NCI-H524 (cell line): ENCODE measurements at places on chromosomes 1 and 21.

GRCh38 chr1:92910081-92910480, 51.2 kb downstream of the DIPK1A start:
- DNase-seq: no peak

GRCh38 chr1:63675420-63675931, 82.3 kb downstream of the PGM1 start:
- peak; percentile 77 for DNase-seq

DNA sequence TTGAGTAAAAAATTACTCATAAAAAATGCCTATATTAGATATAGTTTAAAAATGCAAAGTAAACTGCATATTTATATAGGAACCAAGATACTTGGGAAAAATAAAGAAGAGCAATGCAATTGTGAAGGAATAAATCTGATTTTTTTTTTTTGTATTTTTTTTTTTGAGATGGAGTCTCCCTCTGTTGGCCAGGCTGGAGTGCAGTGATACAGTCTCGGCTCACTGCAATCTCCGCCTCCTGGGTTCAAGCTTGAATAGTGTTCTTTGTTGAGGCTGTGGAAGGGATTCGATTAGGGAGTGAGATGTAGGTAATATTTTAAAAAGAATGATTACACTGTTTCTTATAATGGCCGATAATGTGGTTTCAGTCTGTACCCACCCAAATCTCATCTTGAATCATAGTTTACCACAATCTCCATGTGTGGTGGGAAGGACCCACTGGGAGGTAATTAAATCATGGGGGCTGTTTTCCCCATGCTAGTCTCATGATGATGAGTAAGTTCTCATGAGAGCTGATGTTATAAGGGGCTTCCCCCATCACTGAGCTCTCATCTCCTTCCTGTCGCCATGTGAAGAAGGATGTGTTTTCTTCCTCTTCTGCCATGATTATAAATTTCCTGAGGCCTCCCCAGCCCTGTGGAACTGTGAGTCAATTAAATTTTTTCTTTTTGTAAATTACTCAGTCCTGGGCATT, 1765.9 kb downstream of the PLA2G4A start:
- no peak for DNase-seq

DNA sequence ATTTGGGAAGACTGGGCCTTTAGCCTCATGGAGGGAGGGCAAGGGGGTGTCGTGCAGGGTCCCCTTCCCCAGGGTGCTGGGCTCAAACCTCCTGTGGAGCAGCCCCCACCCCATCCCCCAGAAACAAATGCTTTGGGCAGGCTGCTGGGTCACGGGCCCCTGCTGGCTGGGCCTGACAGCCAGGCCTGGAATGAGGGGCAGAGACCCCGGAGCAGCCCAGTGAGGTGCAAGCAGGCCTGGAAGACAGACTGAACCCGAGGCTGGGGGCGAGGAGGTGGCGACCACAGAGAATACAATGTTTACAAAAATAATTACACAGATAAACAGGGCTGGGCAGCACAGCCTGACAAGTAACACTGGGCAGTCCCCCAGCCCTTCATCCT, 5.3 kb downstream of the CCDC24 start:
- no peak for DNase-seq

GRCh38 chr1:180136968-180137356, 17.7 kb upstream of the QSOX1 start:
- DNase-seq: no peak

- no peak for DNase-seq
Observed at GRCh38 chr21:44477712-44478111, 22.4 kb downstream of the LRRC3 start.

- DNase-seq: peak; percentile 88
Observed at GRCh38 chr21:40841524-40842196, 5.3 kb downstream of the DSCAM start.

DNA sequence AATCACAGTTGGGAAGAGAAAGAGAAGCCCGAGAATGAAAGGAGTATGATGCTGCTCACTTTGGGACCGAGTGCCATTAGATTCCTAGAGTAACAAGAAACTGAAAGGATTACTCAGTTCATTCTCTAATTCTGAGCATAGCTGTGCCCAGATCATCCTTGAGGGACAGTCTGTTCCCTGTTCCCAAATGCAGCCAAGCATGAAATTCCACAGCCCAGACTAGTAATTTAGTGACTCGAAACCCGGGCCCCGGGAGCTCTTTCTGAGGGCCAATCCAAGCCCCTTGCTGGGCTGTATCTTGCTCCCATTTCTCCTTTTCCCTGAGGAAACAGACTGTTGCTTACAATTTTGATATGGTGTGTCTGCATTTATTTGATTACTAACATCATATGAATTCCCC, 30.0 kb upstream of the ETS2 start:
- DNase-seq: peak; percentile 4

GRCh38 chr1:217425422-217425821, 205.5 kb downstream of the GPATCH2 start:
- no peak for DNase-seq

DNA sequence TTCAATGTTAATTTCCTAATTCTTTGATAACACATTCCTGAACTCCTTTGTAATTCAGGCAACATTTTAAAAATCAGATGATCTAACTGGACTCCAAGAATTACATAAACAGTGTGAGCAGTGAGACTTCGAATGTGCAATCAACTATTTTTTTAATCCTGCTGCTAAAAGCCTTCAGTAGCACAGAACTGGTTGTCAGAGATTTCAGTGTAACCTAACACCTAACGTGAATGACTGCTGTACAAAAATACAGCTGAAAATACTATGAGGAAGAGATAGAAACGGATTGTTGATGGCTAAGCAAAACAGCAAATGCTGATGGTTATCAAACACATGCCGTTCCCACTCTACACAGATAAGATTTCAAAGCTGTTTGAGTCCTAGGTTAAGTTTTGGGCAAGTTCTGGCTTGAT, 46.1 kb downstream of the APP start:
- no peak for DNase-seq

- DNase-seq: no peak
Observed at GRCh38 chr1:172589553-172589952, 56.6 kb downstream of the SUCO start.

- DNase-seq: no peak
Observed at GRCh38 chr21:25850126-25850842, 115.5 kb downstream of the GABPA start.

- DNase-seq: no peak
Observed at GRCh38 chr1:43214501-43215444, 42.6 kb downstream of the CFAP57 start.

DNA sequence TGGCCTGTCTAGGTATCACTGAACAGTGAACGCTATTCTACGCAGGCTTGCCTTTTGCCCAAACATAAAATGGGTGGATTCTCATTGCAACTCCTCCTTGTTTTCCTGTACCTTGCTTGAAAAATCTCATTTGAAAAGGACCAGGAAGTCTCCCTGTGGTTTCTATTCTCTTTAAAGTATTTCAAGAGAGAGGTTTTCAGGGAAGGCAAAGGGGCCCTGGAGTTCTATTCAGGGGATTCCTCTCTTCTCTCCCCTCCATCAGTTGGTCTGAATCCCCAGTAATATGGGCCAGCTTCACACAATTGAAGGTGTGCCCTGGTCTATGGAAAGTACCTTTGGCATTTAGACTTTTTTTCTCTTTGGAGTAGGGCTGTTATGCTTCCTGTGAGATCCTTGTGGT, 311.3 kb downstream of the RGS7 start:
- DNase-seq: no peak

GRCh38 chr1:223331929-223332328, 32.0 kb downstream of the SUSD4 start:
- DNase-seq: no peak

GRCh38 chr1:52403566-52404115, 582 bp downstream of the ORC1 start:
- no peak for DNase-seq

DNA sequence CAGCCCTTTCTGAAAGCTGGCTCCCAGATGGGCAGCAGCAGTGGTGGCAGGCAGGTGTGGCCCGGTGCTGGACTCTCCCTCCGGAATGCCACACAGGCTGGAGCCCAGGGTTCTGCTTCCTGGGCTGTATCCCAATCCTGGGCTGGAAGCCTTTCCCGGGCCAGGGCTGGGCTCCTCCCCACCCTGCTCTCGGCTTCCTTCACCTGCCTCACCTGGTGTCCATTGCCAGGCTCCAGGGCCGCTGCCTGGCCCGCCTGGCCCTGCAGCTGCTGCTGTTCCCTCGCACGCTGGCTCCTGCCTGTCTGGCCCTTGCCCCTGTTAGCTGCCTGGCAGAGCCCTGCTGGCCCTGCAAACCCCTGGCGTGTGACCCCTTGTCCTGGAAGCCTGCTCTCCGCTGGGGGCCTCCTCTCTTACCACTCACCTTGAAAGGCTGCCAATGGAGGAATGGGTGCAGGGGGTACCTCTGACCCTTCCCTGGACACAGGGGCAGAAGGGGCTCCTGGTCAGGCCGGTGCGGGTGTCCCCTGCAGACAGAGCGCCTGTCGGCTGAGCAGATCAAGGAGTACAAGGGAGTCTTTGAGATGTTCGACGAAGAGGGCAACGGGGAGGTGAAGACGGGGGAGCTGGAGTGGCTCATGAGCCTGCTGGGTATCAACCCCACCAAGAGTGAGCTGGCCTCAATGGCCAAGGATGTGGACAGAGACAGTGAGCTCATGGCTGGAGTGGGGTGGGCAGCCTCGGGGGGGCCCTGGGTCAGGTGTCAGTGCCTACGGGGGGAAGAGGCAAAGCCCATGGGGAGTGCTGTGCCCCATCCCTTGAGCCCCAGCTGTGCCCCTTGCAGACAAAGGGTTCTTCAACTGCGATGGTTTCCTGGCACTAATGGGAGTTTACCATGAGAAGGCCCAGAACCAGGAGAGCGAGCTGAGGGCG, 1.1 kb downstream of the CALML6 start:
- DNase-seq: no peak

GRCh38 chr21:37183749-37184148, 83.4 kb downstream of the VPS26C start:
- no peak for DNase-seq

GRCh38 chr1:247386217-247386616, 29.8 kb upstream of the NLRP3 start:
- DNase-seq: no peak

DNA sequence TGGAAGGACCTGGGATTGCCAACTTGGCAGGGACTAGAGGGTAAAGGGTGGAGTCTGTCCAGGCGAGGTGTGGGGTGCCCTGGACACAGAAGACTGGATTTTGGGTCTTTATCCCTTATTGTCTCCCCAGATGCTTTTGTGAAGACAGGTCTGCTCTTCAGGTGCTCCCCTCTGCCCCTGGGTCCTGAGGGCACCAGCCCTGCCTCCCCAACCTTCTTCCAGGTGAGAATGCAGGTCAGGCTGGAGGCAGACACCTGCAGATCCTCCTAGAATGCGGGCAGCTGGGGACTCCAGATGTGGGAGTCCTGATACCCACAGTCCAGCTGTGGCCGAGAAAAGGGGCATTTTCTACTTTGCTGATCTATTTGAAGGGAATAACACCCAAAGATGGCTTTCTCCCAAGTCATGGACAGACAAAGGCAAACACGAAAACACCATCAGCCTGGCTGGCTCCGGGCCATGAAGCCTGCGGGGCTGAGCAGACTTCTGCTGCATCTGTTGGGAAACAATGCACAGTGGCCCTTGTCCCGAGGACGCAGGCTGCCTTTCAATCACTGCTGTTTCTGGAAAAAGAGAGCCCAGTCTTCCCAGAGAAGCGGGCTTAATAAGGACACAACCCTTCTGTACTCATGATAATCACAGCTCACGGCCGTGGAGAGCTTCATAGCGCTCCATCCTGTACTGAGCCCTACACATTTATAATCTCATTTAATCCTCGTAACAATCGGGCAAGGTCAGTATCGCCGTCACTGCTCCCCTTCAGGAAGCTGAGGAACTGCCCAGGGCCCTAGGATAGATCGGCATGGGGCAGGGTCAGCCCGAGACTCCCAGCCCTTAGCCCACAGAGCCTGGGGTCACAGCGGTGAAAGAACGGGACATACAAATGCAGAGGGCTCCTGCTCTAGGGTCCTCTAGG, 62.0 kb upstream of the ABCG1 start:
- DNase-seq: peak; percentile 13

DNA sequence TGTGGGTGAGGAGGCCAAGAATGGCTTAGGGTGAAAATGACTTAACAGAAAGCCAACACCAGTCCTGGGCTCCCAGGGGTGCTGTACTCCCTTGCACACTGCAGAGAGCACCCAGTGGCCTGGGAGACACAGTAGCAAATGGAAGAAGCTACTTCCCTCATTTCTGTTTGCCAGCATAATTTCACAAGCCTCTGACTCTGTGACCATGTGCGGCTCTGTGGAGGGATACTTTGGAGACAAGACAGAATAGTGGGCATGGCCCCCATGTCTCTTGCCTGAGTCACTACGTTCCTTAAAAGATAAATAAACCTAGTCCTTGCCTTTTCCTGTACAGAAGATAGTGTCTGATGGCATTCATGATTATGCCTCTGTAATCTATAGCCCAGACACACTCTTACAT, 38.1 kb downstream of the TRIM62 start:
- no peak for DNase-seq
